Pancreas (tissue), 10 donors: ENCODE measurements at places on chromosomes 3 and 15.

DNA sequence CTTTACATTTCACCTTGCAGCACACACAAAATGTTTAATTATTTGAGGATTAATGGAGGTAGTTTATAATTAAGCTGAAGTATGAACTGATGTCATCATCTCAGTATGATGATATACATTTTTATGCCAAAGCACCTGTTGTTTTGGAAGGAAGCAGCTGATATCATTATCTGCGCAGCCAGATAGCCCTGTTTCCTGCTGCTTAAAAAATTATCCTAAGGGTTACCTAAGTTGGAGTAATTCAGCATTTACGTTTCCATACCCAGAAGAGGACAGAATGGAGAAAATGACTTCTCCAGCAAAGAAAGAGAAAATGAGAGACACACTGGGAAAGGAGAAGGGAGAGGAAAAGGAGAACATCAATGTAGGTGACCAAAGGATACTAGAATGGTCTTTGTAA is 370.3 kb upstream of the PLSCR5 start:
- no peak for DNase-seq

GRCh38 chr15:91456251-91456718 is 356.2 kb downstream of the SV2B start:
- peak; percentile 44 for DNase-seq

DNA sequence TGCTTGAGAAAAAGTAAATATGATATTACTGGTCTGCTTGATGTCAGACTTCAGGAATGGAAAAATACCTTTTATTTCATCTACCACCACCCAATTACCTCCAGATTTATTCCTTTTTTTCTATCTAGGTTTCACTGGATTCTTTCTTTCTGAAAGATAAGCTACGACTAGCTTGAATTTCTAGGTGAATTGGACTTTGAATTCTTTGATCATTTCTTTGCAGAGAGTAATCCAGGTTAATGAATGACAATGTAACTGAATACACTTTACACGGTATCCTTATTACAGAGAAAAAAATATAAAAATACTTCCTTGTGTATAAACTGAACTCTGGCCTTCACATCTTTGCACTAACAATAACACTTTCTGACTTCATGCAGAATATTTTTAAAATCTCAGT is 59.5 kb upstream of the TRPC1 start:
- DNase-seq = no peak

DNA sequence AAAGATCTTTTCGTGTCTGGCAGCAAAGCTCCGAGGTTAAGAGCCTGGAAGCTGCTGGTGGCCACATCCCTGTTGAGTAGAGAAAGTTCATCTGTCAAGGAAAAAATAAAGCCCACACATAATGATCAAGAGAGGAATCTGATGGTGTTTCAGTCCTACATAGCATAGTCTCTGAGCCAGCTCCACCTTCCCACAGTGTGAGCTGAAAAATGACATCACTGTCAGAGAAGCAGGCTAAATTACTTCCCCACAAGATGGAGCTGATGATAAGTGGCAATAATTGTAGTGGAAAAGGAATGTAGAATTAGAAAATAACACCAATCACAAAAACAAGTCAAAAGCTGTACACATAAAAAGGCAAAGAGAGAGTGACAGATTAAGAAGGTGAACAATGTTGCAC is 84.5 kb downstream of the AQP9 start:
- no peak for DNase-seq

GRCh38 chr15:101358895-101359294 is 63.8 kb upstream of the SNRPA1 start:
- DNase-seq = no peak

DNA sequence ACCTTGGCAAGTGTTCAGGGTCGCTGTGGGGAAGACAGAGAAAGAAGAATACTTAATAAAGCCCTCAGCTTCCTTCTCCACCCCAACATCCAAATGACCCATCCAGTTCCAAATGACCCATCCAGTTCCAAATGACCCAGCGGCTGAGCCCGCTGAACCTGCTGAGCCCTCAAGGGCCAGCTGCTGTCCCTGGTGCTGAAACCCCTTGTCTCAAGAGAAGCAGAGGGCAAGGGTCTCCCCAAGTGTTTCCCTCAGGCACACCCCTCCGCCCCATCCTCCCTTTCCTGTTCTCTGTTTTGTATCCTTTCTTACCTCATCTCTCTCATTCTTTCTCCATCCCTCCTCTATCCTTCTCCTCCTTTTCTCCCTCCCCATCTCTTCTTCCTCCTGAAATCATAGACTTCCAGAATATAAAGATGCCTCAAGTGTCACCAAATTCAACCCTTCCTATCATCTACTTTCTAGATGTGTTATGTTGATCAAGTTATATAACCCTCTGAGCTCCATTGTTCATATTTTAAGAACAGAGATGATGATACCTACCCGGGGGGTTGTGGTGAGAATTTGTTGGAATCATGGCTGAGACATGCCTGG is 29.0 kb downstream of the CCDC33 start:
- DNase-seq = no peak

DNA sequence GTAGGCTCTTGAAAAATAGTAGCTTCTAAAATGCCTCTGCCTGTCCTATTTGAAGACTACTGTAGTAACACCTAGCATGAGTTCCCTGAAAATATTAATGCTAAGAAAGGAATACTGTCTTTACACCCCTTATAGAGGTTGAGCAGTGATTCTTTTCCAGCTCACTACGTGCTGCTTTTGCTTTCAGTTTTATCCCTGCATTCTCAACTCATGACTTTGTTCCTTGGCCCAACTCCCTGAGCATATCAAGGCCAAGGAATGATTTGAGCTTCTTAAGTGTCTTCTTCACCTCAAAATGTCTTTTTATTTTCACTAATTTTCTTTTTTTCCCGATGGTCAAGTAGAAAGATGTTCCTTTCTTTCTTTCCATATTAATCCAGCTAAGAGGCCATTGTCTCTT is 16.5 kb upstream of the P2RY13 start:
- no peak for DNase-seq

DNA sequence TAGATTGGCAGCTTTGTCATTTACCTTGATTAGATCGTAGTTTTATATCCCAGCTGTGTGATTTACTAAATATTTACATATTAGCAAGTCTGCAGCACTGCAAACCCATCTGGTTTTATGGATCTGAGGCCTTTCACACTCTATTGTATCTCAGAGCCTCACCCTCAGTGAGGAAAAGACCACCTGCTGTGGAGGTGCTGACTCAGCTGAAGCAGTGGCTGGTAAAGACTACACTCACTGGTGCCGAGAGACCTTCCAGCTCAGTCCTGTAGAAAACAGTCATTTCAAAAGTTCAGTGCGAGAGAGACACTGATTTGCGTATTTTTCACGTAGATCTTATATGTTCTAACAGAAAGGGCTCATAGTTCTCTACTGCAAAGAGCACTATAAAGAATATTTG is 307.8 kb upstream of the TPM1 start:
- no peak for DNase-seq

- DNase-seq = no peak
Observed at GRCh38 chr3:122103821-122104514, 48.8 kb downstream of the CD86 start.

DNA sequence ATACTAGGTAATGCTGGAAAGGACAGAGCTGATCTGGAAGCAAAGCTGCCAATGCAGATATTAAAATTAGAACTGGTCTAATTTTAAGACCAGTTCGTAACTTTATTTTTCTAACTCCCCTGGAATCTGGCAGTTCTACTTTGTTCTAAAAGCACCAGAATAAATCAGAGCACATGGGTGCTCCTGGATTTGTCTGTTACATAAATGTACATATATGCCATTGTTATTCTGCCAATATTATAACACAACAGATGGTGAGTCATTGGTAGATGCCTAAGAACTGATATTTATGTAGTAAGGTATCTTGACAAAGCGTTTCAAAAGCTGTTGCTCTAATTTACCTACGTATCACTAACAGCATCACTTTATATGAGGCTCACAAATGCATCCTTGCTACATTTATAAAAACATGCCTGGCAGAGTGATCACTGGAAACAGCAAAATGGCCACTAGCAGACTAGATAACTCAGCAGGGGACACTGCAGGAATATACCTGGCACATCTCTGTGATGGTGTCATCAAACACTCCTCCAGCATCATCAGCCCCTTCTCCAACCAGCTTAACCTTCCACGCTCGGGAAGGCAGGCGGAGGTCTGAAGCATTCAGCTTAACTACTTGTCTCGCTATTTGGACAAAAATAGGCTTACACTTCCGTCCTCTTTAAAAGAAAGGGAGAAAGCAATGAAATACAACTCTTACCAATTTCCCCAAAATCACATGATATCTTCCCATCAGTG is 26.2 kb downstream of the FBXL22 start:
- DNase-seq = no peak

DNA sequence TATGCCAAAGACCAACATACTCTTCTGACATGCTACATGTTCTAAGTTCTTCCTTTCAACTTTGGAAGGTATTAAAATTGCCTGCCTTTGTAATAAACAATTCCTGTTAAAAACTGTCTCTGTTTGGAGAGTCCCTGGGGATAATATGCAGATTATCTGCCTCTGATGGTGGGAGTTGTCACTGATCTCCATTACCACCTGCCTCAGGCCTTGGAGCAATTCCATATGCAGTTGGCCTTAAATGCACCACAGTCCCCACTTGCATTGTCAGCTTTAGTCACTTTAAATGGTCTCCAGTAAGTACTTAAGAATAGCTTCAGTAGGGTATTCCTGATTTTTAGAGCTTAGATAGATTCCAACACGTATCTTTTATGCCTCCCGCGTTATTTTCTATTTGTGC is 121.1 kb upstream of the GOLIM4 start:
- no peak for DNase-seq

DNA sequence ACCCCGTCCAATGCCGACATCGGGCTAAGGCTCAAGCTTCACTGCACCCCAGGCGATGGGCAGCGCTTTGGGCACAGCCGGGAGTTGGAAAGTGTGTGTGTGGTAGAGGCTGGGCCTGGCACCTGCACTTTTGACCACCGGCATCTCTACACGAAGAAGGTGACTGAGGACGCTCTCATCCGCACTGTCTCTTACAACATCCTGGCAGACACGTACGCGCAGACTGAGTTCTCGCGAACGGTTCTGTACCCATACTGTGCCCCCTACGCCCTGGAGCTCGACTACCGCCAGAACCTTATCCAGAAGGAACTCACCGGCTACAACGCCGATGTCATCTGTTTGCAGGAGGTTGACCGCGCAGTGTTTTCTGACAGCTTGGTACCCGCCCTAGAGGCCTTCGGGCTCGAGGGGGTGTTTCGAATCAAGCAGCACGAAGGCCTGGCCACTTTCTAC is 1.0 kb downstream of the PDE12 start:
- no peak for DNase-seq

GRCh38 chr3:14511623-14512280 is 28.4 kb downstream of the GRIP2 start:
- DNase-seq = no peak

DNA sequence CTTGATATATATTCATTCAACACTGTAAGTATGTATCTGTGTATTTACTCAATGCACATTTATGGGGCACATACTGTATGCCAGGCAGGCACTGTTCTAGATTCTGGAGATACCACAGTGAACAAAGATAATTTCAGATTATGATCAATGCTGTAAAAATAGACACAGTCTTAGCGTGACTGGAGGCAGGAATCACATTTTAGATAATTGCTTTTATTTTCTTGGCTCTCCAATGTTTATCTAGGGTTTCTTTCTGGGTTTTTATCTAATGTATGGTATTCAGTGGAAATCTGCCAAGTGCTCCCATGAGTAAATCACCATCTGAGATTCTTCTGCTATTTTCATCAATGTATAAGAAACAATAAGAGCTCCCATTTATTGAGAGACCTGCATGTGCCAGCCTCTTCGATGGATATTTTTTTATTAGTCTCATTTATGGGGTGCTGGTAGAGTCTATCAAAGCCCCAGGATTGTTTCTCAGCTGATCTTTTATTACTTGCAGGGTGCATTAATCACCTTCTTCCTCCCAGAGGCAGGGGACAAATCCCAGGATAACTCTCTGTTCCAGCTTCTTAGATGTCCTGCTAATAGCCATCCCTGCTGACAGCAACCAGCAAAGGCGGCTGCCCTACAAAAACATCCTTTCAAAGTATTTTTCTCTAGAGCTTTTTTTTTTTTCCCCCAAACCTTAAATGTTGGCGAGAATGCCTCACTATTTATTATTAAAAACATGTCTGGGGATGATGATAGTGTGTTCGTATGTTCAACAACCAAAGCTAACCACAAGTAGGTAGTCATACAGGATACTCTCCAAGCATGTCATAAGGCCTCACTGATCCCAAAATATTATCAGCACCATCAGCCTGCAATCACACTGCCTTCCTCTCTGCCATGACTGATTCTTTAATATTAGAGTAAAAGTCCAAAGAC is 331.0 kb upstream of the RASGRP1 start:
- no peak for DNase-seq

- DNase-seq = no peak
Observed at GRCh38 chr15:68106656-68107055, 52.5 kb downstream of the PIAS1 start.

- peak; percentile 74 for DNase-seq
Observed at GRCh38 chr3:46845397-46845859, 17.8 kb downstream of the MYL3 start.

DNA sequence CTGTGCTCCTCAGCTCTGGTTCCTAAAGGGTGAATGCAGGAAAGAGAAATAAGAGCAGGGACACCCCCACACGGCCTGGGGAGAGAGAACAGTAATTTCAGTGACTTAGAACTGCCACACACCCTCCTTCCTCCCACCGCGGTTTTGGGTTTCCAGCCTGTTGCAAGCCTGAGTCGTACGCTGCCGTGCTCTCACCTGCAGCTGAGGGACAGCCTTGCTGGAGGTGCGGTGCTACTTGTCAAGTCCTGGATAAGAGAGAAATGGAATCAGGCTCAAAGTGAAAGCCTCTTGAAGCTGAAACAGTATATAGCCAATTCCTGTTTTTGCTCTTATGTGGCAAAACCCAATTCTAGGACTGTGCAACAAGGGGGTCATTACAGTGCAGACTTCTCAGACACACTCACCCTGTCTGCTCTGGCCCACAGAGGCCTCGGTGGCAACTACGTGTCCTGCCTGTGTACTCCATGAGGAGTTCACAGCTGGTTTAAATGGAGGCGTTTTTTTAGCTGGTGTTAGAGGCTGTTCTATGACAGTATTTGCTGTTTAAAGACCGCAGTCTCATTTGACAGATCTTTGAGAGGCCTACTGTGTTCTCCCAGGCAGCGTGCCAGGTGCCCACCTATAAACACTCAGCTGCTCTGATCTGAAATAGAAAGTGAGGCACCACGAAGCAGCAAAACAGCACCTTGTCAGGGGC is 42.9 kb downstream of the TBC1D2B start:
- DNase-seq = no peak
